ENCODE measurements at places on chromosomes 2 and 18.

DNA sequence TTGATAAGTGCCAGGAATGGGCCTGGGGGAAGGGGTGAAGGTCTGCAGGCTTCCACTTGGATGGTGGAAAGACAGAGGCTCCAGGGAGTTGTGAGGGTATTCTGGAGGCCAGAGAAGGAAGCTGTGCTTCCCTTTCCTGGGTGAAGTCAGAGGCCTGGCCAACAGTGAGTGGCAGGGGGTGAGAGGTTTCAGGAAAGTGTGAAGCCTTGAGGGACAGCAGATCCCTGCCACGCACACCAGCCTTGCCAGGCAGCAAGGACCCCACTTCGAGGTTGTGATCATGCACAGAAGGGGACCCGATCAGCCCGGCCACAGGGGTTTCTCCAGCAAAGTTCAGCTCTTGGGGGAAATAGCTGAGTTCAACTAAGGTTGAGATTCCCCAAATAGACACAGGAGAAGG lies 66.5 kb downstream of the SMAD7 start:
- no peak for DNase-seq

DNA sequence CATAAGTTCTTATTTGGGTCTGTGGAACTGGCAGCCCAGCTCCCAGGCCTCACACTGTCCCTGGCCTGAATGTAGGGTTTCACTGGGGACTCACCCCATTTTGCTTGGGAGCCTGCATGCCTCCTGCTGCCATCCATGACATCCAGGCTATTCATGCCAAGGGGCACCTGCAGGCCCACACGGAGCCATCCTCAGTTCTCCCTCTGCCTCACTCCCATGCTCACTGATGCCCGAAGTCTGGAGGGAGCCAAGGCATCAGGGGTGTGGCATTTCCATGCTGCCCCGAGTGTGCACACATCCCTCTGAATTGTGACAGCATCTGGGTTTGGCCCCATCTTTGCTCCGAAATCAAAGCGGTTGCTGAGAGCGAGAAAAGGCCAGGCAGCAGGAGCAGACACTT lies 67.4 kb upstream of the ZNF804A start:
- no peak for DNase-seq

- DNase-seq = peak; percentile 70
Measured at GRCh38 chr18:44079606-44080005, 601.1 kb upstream of the SETBP1 start.

DNA sequence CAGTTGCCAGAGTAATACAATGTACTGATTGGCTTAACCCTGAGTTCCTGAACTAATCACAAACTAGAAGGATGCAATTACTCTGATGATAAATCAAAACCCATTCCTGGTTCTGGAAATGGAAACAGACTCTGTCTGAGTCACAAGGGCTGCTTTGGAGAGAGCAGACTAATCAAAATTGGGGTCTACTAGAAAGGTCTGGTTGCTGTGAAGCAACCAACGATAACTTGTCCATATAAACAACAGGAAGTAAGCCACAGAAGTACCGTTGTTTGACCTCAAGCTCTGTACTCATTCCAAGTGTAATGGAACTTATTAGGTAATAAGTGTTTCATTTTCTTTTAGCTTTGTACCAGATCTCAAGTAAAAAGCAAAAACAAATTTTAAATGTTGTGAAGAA lies 49.7 kb downstream of the RASGRP3 start:
- no peak for DNase-seq

DNA sequence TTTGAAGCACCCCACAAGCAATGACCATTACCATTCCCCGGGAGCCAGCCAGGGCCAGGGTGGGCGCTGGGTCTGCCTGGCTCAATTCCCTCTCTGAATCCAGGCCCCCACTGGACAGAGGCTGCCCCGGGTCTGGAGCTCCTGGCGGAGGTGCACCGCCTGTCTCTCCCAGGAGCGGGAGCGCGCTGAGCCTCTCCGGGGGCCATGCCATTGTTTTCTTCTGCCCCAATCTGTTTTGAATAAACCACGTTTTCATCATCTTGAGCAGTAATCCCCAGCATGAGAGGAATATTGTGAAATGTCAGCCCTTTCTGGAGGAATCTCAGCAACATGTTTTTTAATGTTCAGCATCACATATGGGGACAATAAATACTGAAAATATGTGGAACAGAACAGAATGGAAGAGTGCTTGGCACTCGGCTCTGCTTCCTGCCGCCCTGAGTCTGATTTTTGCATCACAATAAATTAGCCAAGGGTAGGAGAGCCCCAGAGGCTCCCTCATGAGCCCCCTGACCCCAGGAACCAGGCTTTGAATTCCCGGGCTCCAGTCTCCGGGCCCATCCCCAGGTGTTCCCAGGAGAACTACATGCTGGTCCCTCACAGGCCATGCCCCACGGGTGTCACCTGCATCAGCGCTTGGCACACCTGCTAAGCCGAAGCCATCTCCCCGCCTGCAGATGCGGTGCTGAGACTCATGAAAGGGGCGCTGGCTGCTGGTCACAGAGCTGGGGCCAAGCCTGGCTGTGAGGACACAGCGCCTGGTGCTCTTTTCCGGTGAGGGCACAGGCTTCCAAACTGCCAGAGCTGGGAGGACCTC lies 88.8 kb downstream of the INHBB start:
- DNase-seq = no peak

DNA sequence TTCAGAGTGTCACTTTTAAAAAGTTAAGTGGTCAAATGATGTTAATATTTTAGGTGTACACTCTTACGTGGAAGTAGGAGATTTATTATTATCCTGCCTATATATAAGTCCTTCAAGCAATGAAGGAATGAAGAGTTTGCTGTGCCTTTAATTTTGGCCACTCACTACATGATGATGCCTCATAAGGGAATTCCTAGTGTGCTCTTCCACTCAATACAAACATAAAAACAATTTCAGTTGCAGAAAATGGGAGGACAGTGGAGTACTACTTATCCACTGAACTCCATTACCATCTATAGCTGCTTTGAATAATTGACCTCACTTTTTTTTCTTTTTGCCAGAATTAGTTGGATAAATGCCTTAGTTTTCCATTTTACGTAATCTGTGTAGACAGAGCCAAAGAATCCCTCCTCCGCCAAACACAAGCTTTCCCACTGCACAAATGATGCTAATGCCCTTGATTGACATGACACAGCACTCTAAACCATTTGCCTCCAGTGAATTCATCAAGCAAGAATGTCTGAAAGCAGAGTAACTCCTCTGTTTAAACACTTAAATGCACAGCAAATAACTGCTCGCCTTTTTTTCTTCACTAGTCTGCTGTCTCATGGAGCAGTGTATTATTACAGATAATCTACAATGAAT lies 751.1 kb upstream of the FANCL start:
- no peak for DNase-seq

DNA sequence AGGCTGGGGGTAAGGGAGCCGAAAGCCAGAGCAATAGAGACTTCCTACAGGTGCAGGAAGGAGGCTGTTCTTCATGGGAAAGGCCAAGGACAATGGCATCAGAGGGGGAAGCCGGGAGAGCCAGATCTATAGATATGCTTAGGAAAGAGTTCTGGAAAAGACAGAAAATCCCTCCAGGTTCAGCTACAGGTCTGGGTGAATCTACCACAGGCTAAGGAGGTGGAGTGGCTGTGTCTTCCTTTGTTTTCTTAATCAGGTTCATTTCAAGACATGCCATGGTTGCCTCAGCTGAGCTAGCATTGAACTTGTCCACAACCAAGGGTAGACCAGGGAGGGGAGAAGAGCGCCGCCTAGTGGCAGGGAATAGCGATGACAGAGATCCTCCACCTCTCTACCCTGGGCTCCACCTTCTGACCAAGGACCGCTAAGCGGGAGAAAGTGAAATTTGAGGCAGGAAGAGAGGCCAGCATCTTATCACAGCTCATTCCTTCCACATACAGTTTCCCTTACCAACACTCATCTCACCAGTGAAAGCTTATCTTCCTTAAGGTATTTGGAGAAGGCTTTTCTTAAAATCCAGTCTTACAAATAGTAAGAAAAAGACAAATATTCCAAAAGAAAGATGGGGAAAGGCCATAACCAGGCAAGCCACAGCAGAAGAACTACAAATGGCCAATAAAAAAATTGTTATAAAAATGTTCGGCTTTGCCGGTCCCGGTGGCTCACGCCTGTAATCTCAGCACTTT lies 74.2 kb downstream of the VIT start:
- DNase-seq = no peak

GRCh38 chr2:127479866-127480743 lies 46.2 kb downstream of the IWS1 start:
- peak; percentile 23 for DNase-seq

DNA sequence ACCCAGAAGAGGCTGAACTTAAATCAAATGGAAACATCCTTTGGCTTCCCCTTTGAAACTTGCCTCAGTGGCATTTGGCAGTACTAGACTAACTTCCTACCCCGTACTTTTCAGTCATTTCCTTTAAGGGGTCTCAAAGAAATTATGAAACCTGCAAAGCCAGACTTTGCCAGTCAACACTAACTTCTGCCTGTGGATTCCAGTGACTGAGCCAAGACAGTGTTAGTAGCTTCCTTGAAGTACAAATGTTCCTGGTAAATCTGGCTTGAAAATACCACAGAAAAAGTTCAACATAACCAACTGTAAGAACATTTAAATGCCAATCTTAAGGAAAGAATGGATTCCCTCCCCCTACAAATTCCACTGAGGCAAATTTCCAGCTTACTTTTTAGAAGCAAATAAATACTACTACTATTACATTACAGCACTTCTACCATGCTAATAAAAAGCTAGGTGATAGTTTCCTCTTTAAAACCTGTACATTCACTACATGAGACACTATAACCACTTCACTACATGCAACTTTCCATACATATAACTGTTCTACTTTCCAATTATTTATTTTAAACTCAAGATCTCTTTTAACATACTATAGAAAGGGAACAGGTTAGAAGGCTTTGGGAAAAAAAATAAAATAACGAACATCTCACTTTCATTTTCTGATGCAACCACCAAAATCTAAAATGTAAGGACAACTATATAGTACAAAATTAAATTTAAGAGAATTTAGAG lies 2.4 kb downstream of the PELI1 start:
- no peak for DNase-seq

GRCh38 chr2:113842919-113843736 lies 46.8 kb upstream of the ACTR3 start:
- DNase-seq = no peak

GRCh38 chr18:63858456-63858855 lies 29.0 kb upstream of the SERPINB2 start:
- DNase-seq = no peak

DNA sequence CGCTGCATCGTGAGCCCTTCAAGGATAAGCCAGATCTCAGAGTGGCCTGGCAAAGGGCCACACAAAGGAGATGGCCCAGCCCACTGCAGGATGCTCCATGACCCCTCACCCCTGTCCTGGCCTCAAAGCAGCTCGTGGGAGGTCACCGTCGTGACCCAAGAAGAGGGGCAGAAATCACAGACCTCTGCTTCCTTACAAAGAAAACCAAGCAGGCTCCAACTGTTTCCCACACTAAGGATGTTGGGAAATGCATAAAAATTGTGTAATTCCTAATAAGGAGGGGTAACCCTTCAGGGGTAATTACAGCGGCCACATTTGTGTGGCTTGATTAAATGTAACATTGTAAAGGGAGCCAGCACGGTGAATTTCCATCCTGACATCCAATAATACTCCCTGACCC lies 102.3 kb downstream of the BOD1L2 start:
- no peak for DNase-seq

GRCh38 chr18:32049393-32050171 lies 31.0 kb downstream of the RNF125 start:
- no peak for DNase-seq

GRCh38 chr2:77284353-77284752 lies 237.8 kb downstream of the LRRTM4 start:
- no peak for DNase-seq

GRCh38 chr2:159317392-159318088 lies 31.0 kb upstream of the WDSUB1 start:
- DNase-seq = no peak

DNA sequence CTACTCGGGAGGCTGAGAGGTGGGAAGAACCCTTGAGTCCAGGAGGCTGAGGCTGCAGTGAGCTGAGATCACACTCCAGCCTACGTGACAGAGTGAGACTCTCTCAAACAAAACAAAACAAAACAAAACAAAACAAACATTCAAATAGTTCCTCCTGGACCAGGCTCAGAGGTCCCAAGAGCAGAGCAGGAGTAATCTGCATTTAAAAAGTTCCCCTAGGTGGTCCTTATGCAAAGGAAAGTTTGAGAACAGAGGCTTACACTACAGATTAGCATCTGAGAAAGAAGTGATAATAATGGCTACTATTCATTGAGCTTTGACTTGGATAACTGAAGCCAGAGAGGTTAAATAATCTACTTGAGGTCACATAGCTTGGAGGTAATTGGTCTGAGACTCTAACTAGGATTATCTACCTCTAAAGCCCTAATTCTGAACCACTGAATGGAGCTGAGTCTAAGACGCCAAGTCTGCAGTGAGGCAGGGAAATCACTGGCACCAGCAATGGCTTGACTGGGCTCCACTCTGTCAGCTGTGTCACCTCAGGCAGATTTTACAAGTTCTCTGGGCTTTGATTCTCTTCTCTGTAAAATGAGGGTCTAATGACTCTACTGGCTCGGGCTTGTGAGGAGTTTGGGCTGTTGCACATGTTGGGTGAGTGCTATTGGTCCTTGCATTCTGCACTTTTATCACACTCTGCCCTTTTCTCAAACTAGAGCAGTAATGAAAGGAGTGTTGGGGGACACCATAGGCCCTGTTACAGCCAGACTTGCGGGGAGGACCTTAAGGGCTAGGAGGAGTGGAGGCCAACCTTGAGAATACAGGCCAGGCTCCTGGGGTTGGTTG lies 29.2 kb upstream of the DLX2 start:
- DNase-seq = no peak

DNA sequence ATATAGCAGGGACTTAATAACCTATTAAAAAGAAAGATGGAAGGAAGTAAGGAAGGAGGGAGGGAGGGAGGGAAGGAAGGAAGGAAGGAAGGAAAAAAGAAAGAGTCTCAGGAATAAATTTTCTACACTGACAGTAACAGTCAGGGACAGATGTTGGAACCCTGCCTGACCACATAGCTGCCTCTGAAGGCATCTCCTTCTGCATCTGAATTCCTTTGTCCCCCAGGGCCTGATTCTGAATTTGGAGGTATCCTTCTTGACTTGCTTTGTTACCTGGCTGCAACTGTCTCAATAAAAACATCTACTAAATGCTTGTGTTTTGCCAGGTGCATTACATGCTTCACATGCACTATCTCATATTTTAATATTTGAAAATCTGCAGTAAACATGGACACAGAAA lies 17.4 kb upstream of the LRATD1 start:
- DNase-seq = no peak

GRCh38 chr2:64036034-64036705 lies 16.9 kb upstream of the VPS54 start:
- no peak for DNase-seq

- no peak for DNase-seq
Measured at GRCh38 chr18:9738266-9738969, 30.3 kb downstream of the RAB31 start.

Data from astrocyte of the cerebellum (primary cell).